T1000 (cell line): ENCODE measurements at places on chromosomes 4 and X.

GRCh38 chr4:169677150-169677748 lies 56.9 kb downstream of the CLCN3 start:
- DNase-seq = no peak

GRCh38 chrX:129996120-129996519 lies 13.7 kb downstream of the BCORL1 start:
- DNase-seq = no peak

- no peak for DNase-seq
These were observed 35.2 kb downstream of the TLR10 start for GRCh38 chr4:38747629-38748028.

GRCh38 chr4:176464748-176465147 lies 145.0 kb downstream of the SPCS3 start:
- no peak for DNase-seq

DNA sequence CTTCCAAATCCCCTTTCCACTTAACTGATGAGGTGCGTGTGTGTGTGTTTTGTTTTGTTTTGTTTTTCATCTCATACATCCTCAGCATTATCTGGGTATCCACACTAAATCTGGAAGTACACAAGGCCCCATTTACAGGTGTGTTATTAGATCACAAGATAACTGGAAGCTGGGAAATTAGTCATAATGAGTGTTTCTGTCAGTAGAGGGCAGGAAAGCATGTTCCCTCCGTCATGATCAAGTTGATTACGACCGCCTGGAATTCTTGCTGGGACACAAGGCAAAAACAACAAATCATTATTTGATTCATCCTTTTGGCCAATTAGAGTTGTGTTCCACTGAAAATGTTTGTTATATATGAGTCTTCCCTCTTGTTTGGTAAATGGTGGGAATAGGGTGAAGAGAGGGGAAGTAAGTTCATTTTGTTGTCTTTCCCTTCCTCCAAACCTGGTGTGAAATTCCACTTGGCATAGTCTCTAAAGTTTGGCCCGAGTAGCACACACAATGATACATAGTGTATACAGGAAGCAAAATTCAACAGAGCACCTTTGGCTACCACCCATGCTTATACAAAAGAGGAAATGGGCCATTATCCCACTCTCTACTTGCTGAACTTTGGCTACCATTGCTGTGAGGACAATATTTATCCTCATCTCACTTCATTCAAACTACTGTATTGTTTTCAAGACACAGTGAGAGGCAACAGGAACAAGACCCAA lies 33.3 kb upstream of the TLL1 start:
- DNase-seq = no peak

DNA sequence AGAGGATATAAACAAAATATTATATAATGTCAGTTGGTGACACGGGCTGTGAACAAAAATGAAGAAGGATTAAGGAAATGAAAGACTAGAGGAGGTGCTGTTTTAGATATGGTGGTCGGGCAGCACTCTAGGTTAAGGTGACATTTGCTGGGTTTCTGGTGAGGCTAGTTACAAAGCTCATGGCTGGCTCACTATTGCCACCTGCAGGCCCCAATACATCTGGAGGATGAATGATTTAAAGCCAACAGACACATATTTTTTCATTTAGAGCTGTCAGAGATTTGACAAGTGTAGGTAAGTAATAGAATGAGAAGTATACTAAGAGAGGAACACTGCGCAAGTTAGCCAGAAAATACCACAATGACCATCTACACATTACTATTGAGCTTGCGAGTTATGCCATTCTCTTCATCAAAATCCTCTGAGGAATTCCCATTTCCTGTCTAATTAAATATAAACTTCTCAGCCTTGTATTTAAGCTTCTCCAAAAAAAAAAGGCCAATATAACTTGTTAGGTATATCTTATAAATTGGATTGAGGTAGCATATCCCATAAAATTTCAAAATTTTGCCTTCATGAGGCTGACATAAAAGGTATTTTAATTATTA lies 6.4 kb upstream of the FGG start:
- no peak for DNase-seq

DNA sequence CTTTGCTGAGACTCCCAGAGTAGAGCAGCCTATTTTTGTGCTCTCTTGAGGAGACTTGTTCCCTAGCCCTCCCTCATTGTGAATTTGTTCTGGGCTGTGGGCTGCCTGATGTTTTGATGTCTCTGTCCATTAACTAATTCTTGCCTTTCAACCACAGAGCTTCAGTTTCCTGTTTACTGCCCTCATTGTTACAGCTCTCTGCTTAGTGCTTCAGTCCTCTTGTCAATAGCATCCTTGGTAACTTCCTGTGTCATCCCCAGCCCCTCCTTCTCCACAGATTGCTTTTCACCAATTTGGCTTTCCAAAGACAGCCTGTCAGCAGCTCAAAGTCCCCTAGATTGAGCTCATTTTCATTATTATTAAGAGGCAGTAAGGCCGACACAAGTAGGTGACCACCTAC lies 69.9 kb downstream of the COX7B2 start:
- no peak for DNase-seq

GRCh38 chr4:141026900-141027299 lies 106.4 kb downstream of the RNF150 start:
- no peak for DNase-seq

- DNase-seq = peak; percentile 0
These were observed 38.7 kb downstream of the CNKSR2 start for GRCh38 chrX:21412883-21413282.

DNA sequence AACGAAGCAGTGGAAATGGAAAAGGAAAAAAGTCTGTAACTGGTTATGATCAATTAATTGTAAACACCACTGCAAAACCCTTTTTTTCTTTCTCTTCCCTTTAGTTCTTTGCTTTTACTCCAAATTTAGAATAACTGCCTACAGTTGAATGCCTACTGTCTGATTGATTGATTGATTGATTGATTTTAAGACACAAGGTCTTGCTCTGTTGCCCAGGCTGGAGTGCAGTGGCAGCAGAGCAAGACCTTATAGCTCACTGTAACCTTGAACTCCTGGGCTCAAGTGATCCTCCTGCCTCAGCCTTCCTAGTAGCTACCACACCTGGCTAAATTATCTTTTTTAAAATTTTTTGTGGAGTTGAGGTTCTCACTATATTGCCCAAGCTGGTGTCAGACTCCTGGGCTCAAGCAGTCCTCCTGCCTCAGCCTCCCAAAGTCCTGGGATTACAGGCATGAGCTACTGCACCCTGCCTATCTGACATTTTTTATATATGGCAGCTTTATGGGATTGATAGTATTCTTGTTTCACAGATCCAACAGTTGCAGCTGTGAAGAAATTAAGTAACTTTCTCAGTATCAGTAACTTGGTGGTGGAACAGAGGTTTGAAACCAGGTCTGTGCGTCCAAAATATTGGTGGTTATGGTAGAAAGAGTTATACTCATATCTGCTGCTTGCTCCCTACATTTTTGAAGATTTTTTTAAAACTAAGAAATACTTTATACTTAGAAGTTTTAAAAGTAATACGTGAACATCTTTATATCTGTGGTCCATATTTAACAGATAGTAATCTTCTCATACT lies 12.4 kb downstream of the UBE2K start:
- no peak for DNase-seq

DNA sequence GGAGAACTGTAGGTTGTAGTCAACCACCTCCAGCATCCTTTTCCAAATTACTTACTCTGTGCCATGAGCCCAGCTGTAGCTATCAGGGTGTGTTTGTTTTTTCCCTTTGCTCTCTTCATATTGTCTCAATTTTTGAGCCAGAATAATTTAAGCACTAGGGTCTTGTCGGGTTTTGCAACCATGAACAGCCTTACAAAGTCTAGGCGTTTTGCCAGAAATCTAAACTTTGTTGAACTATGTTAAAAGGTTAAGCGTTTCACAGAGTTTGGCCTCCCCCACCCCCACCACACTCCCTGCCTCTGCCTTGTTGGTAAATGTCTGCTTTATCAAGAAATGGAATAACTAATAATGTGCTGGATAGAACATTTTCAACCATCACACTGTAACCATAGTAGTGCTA lies 190.6 kb upstream of the TTC29 start:
- DNase-seq = no peak

DNA sequence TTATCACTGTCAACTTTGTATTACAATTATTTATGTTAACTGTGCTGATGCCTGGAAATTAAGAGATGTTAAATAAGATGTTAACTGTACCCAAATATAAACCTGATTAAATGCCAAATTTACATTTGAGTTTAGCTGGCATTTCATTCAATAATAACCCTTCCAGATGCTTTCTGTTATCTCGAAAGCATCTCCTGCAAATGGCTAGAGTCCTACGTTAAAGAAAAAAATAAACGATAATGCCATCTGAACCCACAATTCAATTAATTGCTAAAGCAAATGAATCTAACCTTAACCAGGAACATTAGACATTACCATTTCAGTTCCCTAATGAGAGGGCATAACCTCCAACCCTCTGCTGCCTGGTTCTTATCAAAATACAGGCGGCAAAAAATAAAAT lies 145.0 kb downstream of the ADAMTS3 start:
- DNase-seq = no peak

GRCh38 chr4:20698820-20699219 lies 1.4 kb upstream of the PACRGL start:
- DNase-seq = no peak

GRCh38 chrX:153671589-153672530 lies 1.8 kb downstream of the PNCK start:
- DNase-seq = no peak

DNA sequence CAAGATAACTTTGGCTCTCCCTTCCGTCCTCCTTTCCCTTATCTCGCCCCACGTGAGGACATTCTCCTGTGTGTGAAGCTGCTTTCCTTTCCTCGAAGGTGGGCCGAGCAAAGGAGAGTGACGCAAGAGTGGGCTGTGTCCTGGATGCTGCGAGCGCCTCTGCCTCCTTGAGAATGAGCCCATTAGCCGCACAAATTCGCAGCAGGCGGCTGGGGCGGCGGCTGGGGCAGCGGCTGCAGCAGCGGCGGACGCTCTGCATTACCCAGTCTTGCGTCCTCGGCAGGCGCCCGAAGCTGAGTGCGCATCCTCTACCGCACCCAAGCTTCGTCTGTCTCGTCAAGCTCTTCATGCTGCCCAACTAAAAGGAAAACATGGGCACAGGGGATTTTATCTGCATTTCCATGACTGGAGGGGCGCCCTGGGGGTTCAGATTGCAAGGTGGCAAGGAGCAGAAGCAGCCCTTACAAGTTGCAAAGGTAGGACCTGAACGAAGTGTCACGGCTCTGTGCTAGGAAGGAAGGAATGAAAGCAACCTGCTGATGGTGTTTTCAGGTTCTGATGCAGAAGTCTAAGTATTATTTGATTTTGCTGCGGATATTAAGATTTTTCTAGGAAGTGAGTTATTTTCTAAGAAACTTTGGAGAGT lies at the start of gene SYNPO2:
Gene SYNPO2 (plus strand): TSS at position 189 of the 646 bp plus-strand sequence. CDS start 183 bp downstream, at position 372.
- DNase-seq = peak; percentile 42

- no peak for DNase-seq
These were observed 159.9 kb downstream of the RAP1GDS1 start for GRCh38 chr4:98421111-98421510.

DNA sequence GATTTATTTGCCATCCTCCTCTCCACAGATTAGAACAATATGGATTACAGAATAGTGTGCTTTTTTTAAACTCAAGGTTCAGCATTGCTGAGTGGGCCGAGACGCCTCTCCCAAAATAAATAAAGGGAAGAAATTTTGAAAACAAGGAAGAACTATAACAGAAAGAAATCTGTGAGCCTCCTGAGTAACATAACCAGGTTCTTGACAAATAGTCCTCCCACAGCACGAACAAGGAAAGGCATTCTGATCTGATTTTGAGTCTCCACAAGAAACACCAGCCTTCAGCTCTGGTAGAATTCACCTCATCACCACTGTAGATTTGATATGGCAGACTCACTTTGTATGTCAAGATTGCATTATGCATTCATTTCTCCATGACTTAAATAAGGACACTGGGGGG lies 173.6 kb downstream of the HHIP start:
- no peak for DNase-seq

DNA sequence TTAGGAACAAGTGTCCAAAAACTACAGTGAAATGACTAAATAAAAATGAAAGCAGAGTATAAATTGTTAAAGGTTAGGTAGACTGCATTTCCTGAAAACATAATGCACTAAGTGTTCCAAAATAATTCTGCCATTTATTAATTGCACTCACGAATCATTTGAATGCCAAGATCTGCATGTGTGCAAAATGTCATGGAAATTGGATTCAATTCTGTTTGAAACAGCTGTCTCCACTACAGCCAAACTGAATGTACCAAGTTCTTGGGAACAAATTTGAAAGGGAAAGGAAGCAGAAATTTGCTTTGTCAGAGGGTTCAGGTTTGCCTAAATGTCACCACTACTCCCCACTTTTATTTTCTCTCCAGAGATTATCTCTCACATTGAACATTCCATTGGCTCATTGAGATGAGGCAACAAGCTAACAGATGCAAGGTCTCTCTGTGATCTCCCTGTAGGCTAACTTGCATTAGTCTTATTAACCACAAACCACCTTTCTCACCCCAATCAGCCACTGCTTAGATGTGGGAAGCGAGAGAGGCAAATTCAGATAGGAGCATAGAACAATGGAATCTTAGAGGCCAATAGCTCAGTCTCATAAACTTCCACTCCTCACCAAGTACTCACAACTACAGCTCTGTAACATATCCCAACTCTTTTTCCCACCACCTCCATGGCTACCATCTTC lies 226.6 kb downstream of the KDR start:
- DNase-seq = no peak

- DNase-seq = peak; percentile 14
These were observed 6.7 kb downstream of the APOO start for GRCh38 chrX:23901060-23901459.

- DNase-seq = no peak
These were observed 22.2 kb downstream of the PDGFC start for GRCh38 chr4:156949373-156949814.

DNA sequence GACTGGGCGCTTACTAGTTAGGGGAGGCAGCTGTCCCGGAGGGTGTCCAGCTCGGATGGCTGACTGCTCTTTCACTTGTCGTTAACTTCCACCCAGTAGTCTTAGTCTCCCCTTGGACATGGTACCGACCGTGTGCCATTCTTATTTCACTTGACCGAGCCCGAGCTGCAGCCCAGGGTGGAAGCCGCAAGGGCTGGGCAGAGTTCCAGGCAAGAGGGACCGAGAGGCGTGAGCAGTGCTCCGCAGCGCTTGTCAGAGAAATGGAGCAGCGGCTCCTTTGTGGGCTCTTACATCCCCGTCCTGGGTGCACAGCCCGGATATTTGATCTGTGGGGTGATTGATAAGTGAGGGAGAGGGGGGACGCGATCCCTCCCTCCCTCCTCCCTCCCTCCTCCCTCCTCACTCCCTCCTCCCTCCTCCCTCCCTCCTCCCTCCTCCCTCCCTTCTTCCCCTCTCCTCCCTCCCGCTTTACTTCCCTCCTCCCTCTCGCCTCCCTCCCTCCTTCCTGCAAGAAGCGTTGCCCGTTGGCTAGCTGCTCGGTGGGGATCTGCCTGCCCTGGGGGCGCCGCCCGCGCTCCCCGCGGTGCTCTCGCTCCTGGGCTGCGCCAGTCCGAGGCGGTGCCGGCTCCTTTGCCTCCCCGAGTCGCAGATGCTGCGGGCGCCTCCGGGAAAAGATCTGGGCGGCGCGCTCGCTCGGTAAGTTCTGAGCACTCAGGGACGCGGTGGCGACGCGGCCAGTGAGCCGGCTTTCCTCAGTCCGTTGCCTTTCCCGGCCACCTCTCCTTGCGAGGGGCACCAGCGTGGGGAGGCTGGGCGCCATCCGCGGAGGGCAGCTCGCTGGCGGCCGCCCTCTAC lies at the start of gene SLITRK2:
Gene SLITRK2 (plus strand): TSS at position 499 of the 855 bp plus-strand sequence. CDS start 4,597 bp downstream, outside the sequence.
- DNase-seq = peak; percentile 17
